Putamen (tissue), 1 donor: ENCODE measurements at places on chromosomes 13 and 19.

- no peak for DNase-seq
These were observed 37.7 kb downstream of the CRYL1 start for GRCh38 chr13:20487927-20488326.

GRCh38 chr13:72620874-72621273 lies 106.6 kb downstream of the MZT1 start:
- DNase-seq, result no peak

GRCh38 chr13:25203127-25203740 lies 31.1 kb upstream of the AMER2 start:
- DNase-seq, result no peak

DNA sequence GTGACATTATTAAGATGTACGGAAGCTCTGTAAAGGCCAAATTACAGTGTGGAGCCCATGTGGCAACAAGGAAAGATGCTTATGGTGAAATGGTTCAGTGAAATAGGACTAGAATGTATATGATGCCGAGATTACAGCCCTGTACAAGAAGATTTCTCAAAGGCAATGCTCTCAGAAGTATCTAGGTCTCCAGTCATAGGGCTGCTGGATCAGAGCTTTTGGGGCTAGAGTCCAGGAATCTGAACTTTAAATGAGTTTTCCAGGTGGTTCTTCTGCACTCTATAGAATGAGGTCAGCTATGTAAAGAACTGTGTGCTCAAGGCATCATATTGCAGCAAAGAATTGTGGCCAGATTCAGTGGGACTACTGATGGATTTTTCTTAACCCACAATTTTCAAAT lies 75.4 kb upstream of the STK24 start:
- DNase-seq, result no peak

DNA sequence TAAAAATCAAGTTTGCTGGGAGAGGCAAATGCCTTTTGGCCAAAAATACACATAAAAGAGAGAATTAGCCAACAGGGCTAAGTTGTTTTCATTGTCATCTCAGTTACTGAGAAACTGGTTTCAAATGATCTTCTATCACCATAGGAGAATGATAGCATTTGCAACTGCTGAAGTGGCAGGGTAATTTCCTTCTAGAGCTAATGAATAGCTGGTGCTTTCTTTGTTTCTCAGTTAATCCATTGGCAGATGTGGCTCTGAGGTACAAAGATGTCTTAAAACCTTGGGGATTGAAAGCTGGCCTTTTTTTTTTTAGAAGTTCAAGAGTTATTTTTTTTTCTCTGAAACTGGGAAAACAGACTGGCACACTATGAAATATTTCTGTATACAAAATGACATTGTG lies 332.7 kb upstream of the KLF12 start:
- no peak for DNase-seq
